ENCODE measurements at places on chromosomes 7 and 10.
A peak's percentile ranks its signal among the peaks of the same experiment; 100 is the strongest.

- DNase-seq = no peak
Observed at GRCh38 chr10:49827297-49827696, 65.2 kb upstream of the OGDHL start.

- DNase-seq = peak; percentile 11
Observed at GRCh38 chr7:28811701-28812430, 146.3 kb downstream of the TRIL start.

- peak; percentile 17 for DNase-seq
Observed at GRCh38 chr10:93926613-93927012, 32.8 kb downstream of the SLC35G1 start.

DNA sequence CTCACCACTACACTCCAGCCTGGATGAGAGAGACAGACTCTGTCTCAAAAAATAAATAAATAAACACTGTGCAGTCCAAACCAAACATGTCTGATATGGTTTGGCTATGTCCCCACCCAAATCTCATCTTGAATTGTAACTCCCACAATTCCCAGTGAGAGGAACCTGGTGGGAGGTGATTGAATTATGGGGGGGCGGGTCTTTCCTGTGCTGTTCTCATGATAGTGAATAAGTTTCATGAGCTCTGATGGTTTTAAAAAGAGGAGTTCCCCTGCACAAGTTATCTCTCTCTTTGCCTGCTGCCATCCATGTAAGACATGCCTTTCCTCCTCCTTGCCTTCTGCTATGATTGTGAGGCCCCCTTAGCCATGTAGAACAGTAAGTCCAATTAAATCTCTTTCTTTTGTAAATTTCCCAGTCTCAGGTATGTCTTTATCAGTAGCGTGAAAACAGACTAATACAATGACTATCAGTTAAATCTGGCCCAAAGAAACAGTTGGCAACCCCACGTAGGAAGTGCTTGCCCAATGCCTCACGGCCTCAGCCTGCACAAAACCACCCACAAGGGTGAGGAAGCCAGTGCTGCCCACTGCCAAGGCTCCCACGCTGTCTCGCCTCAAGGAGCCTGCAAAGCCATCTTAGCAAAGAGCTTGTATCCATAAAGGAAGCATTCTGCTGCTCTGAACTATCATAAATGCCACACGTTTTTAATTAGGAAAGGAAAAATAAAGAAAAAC, 64.7 kb downstream of the PIK3AP1 start:
- DNase-seq = no peak

- no peak for DNase-seq
Observed at GRCh38 chr7:132943645-132944044, 138.2 kb downstream of the CHCHD3 start.

DNA sequence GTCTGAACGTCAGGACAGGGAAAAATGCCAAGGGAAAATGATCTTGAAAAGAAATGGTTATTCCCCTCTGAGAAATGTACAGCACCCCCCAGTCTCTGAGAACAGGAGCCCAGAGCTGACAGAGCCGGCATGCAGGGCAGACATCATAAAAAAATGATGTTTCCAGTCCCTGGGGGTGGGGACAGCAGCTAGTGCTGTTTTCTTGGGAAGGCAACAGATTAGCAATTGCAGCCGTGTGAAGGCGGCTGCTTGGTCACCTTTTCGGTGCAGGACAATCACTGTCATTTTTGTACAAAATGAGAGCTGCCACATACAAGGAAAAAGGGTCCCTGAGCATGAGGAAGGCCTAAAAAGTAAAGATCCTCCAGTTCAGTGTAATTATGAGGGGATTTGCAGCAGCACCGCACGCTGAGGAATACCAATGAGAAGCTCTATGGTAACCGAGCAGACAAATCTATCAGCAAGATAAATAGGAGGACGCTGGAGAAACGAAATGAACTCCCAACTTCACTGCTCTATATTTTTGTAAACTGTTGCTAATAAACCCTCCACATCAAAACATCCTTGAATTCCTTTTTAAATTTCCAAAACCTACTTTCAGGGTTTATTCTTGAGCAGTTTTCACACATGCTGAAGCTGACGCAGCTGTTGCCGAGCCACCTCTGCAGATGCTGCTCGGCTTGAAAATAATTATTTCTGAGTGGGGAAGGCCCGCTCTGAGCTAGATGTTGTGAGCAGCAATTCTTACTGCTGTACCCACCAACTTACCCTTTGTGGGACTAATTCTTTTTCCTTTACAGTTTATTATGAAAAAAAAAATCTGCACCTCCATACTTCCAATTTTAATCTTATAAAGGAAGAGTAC, 98.2 kb upstream of the NEBL start:
- no peak for DNase-seq

- DNase-seq = peak; percentile 97
Observed at GRCh38 chr7:2820508-2820934, 23.6 kb downstream of the GNA12 start.

DNA sequence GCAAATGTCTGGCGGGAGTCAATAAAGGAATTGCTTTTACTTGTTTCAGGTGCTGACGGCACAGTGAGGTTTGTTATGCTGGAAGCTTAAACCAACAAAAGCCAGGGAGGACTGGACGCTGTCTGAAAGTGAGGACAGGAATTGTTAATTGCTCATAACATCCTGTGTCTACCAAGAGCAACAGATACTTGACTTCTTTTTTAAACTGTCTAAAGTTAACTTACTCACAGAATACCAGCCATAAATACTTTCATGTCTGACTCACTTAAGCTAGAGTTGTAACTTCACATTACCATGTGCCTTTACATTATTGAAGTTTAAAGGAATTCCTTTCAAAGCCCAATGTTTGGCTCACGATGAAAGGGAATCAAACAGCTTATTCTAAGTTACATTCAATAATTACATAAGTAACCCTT, 252.7 kb upstream of the SHH start:
- DNase-seq = peak; percentile 1

DNA sequence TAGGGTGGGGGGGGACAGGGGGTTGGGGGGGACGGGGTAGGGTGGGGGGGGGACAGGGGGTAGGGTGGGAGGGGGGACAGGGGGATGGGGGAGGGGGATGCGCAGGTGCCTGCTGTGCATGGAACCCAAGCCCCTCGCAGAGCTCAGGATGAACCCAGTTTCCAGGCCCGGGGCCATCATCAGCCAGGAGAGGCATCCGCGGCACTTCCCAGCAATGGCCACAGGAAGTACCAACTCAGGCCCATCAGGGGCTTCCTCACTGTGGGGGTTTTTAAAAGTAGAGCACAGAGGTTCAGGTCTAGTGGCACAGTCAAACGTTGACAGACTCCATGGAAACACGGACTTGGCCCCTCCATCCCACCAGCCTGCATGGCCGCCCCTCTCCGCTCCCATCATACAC, 172.7 kb downstream of the DIP2C start:
- no peak for DNase-seq

- no peak for DNase-seq
Observed at GRCh38 chr7:127741764-127742375, 89.9 kb downstream of the SND1 start.

- no peak for DNase-seq
Observed at GRCh38 chr7:114334989-114335388, 79.6 kb upstream of the FOXP2 start.

- peak; percentile 90 for DNase-seq
Observed at GRCh38 chr7:118185163-118185860, 1.3 kb downstream of the LSM8 start.

- DNase-seq = peak; percentile 94
Observed at GRCh38 chr7:55538538-55538937, 33.8 kb downstream of the VOPP1 start.

- no peak for DNase-seq
Observed at GRCh38 chr10:4307910-4308309, 518.1 kb upstream of the AKR1E2 start.

DNA sequence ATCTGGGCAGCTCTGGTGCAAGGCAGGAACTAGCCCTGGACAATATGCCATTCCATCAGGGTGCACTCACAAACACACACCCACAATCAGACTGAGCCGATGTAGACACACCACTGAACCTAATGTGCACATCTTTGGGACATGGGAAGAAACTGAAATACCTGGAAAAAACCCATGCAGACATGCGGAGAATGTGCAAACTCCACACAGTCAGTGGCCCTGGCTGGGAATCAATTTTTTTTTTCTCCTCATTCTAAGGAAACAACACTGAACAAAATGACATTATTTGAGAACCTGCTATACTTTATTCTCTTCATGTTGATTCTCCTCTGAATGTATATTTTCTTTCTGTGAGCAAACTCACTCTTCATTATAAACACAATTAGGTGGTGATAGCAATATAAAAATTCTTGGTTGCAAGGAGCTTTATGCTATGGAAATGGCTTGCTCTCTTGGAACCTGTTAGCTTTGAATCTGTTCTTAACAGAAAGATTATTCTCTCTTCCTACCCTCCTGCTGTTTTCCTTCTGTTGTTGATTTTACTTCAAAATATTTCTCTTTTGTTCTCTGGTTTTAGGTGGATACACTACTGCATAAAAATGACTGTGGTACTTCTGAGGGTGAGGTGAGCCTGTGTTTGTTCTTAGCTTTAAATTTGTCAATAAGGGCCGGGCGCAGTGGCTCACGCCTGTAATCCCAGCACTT, 33.0 kb upstream of the MICU1 start:
- DNase-seq = no peak

DNA sequence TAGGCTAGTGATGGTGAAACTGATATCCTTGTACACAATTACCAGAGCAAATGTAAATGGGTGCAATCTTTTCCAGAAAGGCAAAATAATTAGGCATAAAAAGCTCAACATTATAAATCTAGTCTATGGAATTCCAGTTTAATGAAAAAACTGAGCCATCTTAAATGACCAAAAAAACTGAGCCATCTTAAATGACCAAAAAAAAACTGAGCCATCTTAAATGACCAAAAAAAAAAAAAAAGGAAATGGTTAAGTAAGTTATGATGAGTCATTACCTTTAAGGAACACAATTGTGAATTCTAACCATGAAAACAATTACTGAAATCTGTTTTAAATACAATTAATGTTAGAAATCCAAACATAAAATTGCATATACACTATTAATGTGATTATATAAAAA, 25.3 kb downstream of the USP6NL start:
- no peak for DNase-seq

DNA sequence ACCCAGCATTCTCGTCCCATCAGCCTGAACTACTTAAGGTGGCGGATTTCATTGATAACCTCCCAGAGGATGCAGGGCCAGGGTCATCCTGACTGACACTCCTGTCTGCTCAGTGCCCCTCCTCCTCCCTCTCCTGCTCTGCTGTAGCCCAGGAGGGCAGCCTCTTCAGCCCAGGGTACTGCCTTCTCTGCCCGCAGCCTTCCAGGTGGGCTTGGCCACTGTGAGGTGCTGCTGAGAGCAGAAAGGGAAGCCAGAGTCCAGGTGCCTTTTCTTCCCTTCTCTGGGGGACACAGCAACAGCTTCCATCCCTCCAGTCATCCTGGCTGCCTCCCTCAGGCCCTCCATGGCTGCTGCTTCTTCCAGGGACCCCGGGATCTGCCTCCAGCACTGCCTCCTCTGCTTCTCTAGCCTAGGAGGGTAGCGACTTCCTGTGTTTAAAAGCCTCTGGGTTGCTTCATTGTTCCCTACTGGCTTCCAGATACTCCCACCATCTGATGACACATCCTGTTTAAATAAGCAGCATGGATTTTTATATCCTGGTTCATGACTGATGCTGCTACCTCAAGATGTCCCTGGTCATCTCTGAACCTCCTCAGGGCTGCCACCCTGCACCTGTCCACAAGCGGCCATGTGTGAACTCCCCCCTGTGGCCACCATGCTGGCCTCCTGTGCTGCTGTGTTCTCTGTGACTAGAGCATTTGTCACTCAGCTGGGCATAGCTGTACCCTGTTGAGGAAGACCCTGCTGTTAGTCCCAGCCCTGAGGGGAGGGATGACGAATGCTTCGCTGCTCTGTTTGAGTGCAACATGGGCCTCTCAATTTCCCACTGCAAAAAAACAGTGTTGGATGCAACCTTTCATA, 55.8 kb downstream of the AKR1C4 start:
- no peak for DNase-seq

- peak; percentile 41 for DNase-seq
Observed at GRCh38 chr10:75395932-75396630, 5.5 kb downstream of the ZNF503 start.

DNA sequence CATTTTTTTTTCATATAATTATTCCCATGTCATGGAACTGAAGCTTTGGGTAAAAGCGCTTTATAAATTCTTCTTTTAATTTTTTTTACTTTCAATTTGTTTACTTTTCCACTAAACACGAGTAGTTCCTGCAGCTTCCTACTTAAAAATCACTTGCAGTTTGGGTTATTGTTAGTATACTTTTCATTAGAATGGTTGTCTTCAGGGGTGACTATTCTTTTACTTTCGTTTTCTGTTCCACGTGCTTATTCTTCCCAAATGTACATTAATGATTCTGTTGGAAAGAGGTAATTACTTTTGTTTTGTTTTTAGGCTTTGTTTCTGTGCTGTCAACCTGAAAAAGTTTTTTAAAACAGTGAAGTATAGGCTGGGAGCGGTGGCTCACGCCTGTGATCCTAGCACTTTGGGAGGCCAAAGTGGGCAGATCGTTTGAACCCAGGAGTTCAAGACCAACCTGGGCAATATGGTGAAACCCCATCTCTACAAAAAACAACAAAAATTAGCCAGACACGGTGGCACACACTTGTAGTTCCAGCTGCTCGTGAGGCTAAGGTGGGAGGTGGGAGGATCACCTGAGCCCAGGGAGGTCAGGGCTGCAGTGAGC, 5.2 kb upstream of the CFAP69 start:
- no peak for DNase-seq

GRCh38 chr10:60549686-60550085, 160.0 kb upstream of the ANK3 start:
- peak; percentile 38 for DNase-seq

DNA sequence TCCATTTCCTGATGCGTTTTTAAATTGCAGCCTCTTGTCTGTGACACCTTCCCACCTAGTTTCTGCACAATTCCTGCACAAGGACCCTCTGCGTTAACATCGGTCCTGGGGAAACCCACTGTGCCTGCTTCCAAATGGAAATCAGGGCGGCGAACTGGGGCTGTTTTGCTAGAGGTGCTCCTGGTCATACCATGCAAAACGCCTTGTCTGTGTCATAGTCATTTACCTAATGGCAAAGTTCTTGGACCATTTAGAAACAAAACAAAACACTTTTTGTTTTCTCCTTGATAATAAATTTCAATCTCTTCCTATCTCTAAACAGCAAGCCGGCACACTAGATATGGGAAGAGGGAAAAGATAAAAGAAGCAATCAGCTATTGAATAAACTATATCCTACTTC, 206.9 kb upstream of the KLF14 start:
- no peak for DNase-seq

GRCh38 chr10:7984896-7985295, 69.6 kb upstream of the GATA3 start:
- peak; percentile 12 for DNase-seq
